H9 (cell line): ENCODE measurements at places on chromosomes 16 and 17. TPM values are rescaled to one million over a fixed set of nuclear protein-coding genes. Genes with fewer than 3 reads are reported as not detected.

The KRT28 gene
- not detected in 2 replicates for total RNA-seq

The RCVRN gene
- not detected in 2 replicates for total RNA-seq

DNA sequence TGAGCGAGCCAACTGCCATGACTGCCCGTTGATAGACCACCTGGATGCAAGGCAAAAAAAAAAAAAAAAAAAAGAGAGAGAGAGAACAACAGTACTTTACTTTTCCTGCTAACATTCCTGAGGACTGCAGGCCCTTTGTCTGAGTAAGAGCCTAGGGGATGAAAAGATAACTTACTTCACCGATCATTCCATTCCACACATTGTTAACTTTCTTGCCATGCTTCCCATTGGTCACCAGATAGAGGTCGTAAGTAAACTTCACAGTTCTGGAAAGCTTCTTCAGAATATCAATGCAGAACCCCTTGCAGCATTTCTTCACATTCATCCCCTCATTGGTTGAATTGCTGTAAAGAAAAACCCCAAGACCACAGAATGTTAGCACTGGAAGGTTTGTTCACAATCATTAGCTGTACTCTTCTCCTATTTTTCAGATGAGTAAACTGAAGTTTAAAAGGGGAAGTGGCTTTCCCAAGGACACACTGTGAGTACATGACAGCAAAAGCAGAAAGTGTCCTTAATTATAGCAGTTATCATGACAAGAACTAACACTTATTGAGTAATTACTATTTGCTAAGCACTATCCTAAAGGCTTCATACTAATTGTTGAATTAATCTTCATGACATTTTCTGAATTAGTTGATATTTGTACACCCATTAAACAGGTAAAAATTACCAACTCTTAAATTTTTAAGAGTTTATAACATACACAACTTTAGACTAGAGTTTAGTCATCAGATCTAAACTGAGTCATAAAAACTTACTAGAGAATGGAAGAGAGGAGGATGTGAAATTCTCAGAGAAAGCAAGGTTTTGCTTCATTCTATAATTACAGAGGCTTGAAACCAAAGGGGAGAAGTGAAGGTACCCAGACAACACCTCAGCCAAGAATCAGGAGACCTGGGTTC, 341.2 kb downstream of the GRIN2A start:
- no peak for DNase-seq

DNA sequence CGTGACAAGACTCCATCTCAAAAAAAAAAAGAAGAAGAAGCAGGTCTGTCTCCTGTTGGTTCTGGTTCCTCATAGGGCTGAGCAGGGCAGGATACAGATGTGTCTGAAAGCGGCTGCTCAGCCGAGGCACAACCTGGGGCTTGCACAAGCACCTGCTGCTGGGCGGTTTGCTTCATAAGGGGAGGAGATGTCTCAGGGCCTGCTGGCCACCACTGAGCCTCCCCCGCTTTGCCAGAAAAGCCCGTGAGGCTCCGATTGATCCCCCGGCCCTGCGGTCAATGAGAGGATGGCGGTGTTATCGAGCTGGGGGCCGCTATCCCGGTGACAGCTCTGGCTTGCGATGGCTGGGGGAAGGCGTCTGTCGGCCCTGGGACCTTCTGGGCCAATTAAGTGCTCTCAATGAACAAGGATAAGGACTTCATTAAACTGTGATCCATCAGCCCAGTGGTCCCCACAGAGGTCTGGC, 162.0 kb downstream of the SDK2 start:
- no peak for DNase-seq
